MM.1S (cell line): ENCODE measurements at places on chromosomes 3 and 15.

GRCh38 chr3:13718000-13718399 is 161.9 kb downstream of the WNT7A start:
- no peak for DNase-seq

- DNase-seq, result no peak
Measured at GRCh38 chr15:67059127-67059553, 6.3 kb upstream of the SMAD3 start.

- DNase-seq, result no peak
Measured at GRCh38 chr3:138450181-138450580, 15.8 kb downstream of the ESYT3 start.

DNA sequence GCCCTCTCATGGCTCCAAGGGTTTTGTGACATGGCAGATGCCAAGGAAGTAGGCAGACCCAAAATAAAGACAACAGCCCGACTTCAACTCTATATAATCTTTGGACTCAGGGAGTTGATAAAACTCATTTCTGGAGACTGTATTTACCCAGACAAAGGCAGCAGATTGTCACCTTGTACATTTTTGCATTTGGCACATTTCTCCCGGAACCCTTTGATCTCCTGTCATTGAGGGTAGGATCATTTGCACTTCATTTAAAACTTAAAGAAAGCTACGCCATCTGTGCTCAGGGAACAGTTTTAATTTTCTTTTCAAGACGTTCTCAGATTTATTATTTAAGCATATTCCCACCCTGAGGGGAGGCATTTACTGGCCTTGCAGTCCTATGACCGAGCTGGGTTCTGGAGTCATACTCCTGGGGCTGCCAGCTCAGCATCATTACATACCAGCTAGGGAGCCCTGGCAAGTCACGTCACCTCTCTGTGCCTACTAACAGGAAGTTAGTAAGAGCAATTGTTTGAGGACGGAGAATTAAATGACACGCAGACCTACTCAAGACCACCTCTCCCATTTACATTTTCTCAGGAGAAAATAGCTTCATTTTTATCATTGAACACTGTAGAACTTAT is 5.9 kb downstream of the CDCP1 start:
- DNase-seq, result no peak

DNA sequence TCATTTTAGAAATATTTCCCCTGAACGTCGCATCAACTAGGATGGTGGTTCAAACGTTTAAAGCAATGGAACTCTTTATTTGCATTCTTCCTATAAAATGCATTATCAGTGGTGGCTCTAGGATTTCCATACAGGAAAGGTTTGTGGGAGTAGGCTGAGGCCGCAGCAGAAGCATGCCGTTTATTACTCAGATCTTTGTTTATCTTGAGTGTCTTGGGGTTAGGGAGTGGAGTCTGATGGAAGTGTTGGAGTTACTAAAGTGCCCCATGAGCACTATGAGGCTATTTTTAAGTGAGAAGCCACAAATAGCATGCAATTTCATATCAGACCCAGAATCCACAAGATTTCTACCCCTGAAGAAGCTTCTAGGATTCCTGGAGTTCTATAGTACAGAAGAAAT is 26.2 kb downstream of the ATOSA start:
- DNase-seq, result no peak

DNA sequence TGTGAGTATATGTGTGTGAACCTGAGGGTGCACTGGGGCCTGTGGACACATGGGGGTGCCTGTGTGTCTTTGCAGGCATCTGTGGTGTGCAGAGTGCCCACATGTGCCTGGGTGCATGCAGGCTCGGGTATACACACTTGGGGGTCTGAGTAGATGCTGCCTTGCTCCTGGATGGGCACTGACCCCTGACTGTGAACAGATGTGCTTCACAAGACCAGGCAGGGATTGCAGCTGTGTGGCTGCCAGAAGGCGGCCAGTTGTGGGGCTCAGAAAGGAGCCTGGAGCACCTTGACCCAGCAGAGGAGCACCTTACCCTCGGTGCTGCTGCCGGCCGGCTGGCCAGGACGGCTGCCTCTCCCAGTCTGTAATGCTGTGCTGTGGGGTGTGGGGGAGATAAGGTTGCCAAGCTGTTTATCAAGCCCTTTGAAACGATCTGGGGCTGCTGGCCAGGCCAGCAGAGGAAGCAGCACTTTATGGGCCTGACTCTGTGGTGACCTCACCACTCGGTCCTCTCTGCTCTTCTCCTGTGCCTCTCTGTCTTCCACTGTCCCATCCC is 55.5 kb upstream of the MRPS22 start:
- DNase-seq, result no peak

DNA sequence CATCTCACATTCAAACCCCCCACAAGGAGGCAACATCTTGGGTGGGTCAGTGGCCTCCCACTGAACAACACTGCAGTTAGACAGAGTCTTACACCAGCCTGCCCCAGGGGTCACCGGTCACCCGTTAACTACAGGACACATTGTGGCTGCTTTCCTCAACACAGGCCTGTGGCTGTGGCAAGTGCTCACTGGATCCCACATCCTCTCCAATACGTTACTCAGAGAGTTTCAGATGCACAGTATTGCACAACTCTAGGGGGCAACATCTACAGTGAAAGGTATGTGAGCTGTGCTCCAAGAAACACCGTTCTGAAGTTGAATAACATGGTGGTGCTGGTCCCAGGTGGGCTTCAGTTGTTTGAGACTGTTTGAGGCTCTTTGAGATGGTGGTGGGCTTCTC is 41.0 kb downstream of the CTDSPL start:
- DNase-seq, result no peak

DNA sequence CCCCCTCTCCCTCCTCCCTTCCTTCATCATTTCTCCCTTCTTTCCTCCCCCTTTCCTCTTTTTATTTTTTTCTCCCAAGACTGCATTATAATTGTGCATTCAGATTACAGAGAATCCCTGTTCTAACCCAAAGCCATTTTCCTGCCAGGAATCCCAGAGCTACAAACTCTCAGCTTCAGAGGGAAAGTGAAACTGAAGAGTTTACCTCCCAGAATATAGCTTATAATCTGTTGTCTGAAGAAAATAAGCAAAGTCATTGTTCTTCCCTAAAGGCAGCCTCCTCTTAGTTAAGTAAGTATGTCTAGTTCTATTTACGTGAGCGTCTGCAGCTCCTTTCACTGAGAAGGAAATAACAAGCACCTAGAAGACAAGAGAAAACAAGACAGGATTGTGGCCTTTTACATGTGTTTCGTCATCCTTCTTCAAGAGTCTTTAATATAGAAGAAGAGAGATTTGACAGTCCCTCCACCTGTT is 97.2 kb downstream of the CHST2 start:
- peak; percentile 33 for DNase-seq

GRCh38 chr3:189727158-189727557 is 96.0 kb downstream of the TP63 start:
- no peak for DNase-seq

- DNase-seq, result no peak
Measured at GRCh38 chr3:58688574-58688973, 22.0 kb upstream of the FAM3D start.

DNA sequence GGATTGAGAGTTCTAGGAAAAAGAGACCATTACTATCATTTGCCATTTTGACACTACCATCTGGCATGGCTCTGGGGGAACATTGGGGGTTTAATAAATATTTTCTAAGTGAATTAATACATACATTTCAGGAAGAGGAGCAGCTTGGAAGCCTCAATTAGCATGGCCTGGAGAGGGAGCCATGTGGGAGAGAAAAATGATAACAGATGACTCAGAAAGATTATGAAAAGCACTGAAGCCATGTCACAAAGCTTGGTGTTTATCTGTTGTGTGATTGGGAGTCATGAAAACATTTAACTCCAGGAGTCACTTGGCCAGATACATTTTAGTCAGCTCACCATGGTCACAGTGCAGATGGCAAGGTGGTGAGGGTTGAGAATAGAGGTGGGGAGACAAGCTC is 121.0 kb downstream of the SSR3 start:
- DNase-seq, result no peak

DNA sequence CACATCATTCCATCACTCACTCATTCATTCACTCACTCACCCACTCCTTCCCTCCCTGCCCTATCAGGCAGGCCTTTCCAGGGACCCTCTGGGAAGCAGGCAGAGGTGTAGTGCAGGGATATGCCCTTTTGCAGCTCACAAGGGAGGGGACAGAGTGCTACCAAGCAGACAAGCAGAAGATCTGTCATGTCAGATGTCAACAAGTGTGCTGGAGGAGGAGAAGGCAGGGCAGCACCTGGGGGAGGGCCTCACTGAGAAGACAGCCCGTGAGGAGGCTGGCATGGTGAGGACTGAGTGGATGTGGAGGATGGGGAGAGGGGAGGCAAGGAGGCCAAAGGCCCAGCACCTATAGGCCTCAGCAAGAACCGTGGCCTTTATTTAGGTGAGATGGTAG is 15.3 kb downstream of the ABTB1 start:
- no peak for DNase-seq

DNA sequence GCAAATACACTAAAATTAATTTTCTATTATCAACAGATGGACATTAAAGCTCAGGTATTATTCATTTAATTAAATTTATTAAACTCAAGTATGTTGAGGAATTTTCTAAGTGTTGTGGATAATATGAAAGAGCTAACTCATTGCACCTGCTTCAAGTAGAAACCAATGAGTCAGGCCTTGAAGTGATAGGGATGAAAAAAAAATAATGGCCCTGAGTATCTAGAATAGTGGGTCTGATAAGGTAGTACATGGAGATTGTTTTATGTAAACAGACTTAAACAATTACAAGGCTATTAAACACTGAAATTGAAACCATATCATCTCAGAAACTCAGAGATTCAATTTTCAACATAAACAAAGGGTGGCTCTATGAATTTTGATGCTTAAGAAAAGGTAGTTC is 857.1 kb upstream of the GBE1 start:
- DNase-seq, result no peak

DNA sequence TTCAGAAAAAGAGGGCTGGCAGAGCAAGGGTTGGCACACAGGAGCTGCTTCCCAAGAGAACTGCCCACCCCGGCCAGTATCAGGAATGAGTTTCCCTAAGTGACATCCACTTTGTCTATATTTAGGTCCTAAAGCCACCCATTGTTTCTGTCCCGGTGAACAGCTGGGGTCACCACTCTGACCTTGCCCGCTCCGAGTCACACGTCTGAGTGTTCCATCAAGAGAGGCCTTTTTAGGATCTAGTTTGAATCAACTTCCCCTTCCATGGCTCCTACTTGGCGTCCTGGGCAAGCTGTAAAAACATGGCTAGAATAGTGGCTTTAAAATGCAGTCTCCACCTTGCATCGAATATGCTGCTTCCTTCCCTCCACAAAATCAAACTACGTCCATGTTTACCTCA is 109.6 kb upstream of the ARHGEF3 start:
- DNase-seq, result no peak

DNA sequence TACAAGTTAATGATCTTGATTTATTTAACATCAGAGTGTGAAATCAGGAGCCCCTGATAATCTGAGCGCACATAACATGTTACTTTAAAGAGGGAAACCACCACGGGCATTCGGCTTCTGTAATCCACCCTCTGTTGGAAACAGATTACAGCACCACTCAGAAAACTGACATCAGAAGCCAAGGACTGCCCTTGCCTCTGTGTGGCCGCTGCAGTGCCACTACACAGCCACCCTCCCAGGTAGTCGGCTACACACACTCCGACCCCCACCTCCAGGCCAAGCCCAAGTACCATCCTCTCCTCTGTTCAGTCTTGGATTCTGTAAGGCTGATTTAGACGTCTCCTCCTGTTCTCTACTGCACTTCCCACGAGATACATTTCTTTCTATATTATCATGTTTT is 251.7 kb downstream of the GABRB3 start:
- no peak for DNase-seq

DNA sequence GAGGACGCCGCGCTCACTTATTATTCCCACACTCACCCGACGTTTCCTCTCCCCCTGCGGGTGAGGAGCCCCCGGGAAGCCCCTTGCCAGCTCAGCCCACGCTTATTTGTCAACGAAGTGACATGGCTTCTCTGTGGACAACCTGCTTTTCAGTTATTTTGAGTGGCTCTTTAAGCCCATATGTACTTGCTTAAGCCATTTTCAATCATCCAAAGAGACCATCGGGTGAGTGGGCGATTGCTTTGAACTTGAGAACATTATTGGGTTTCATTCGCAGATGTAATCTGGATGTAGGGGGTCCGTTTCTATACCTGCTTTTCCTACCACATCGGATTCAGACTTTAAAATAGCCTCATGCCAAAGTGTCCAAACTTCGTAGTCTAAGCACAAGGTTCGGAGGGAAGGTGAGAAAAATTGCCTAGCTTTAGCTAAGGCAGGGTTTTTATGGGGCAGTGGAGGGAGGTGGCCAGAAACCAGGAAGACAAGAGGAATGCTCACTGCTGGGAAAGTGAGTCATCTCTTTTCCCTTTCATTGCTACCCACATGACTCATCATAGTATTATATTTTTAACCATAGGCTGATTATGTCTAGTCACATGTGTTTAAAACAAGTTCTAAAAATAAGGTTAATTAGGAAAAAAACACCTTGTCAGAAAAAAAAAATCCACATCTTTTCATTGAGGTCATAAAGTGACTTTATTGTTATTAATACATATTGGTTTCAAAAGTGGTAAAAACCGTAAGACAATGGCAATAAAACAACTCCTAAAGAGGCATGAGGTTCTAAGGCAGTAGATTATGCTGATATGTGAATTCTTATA is 773.1 kb upstream of the NR2F2 start:
- no peak for DNase-seq

DNA sequence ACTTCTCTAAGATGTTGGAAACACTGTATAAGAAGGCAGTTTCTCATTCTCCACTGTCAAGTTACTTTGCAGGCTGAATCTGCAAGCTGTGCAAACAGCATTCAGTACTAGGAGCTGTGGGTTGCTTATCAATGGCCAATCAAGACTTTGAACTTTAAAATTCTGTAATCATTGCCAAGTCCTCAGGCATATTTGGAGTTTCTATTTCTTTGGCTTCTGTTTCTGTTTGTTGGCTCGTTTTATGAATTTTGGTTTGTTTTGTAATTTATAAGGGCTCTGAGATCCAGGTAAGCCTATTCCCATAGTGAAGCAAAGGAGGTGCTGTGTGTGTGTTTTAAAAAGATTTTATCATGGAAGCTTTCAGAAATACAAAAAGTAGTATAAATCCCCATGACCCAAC is 32.1 kb downstream of the TLNRD1 start:
- no peak for DNase-seq

GRCh38 chr15:48415036-48415886 is 84.0 kb downstream of the DUT start:
- DNase-seq, result no peak
